ENCODE measurements at places on chromosomes 6 and 20.

DNA sequence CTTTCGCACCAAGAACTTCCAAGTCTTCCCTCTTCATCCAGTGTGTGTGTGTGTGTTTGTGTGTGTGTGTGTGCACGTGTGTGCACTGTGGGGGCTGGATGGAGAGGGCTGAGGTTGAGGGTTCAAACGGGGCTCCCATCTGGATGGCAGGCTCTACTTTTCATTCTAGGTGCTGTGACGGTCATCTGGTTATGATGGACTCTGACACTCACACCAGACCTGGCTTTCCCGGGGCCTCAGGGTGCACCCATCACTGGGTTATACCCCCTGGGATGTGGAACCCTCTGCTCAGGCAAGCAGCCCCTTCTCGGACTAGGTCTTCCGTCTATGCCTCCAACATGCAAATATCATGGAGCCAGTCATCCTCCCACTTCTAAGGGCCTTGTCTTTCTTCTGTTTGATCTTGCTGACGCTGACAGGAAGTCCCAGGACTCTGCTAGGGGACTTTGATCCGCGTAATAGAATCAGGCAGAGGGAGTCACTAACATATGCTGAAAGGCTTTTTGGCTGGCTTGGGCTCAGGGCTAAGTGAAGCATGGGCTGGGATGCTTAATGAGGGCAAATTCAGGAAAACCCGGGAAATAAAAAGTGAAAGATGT lies 313.6 kb downstream of the CDC5L start:
- no peak for DNase-seq

- DNase-seq = no peak
Measured at GRCh38 chr20:9180481-9181257, 111.8 kb downstream of the PLCB4 start.

- DNase-seq = no peak
Measured at GRCh38 chr20:25071734-25072133, 10.2 kb downstream of the VSX1 start.

DNA sequence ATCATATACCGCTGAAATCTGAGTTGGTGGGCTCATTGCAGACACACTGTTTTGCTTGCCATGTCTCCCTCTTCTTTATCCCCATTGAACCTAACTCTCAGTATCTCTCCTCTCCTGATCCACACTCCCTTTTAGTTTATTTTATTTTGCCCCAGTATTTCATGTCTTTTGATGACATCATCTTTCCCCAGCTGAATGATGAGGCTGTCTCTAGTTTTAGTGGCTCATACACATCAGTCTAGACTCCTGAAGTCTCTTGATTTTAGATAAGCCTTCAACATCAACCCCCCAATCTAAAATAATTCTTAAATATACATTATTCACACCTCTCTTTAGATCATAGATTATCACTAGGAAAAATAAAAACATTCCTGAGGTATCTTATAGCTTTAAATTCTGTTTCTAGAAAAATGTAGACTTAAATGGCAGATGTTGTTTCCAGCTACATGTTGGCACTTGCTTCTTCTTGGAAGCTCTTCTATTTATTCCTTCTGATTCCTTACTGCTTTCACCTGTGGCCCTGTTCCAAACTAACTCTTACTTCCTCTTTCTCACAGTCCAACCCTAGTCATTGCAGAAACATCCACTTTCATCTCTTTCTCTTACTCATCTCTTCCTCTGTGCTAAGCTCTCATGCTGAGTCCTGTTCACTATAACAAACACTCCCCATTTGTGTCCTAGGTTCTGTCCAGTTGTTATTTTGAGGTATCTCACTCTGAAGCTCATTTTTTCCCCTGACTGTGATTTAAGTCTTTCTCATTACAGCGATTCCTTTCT lies 191.9 kb upstream of the SLC35B3 start:
- no peak for DNase-seq

DNA sequence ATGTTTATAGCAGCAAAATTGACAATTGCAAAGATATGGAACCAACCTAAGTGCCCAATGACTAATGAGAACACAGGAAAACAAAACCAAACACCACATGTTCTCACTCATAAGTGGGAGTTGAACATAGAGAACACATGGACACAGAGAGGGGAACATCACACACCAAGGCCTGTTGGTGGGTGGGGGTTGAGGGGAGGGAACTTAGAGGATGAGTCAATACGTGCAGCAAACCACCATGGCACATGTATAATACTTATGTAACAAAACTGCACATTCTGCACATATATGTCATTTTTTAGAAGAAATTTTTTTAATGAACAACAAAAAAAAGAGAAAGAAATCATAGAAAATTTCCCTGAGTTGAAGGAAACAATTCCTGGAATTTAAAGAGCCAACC lies 3.9 kb downstream of the EPM2A start:
- no peak for DNase-seq

GRCh38 chr6:118808793-118809638 lies 84.9 kb upstream of the ASF1A start:
- DNase-seq = no peak

DNA sequence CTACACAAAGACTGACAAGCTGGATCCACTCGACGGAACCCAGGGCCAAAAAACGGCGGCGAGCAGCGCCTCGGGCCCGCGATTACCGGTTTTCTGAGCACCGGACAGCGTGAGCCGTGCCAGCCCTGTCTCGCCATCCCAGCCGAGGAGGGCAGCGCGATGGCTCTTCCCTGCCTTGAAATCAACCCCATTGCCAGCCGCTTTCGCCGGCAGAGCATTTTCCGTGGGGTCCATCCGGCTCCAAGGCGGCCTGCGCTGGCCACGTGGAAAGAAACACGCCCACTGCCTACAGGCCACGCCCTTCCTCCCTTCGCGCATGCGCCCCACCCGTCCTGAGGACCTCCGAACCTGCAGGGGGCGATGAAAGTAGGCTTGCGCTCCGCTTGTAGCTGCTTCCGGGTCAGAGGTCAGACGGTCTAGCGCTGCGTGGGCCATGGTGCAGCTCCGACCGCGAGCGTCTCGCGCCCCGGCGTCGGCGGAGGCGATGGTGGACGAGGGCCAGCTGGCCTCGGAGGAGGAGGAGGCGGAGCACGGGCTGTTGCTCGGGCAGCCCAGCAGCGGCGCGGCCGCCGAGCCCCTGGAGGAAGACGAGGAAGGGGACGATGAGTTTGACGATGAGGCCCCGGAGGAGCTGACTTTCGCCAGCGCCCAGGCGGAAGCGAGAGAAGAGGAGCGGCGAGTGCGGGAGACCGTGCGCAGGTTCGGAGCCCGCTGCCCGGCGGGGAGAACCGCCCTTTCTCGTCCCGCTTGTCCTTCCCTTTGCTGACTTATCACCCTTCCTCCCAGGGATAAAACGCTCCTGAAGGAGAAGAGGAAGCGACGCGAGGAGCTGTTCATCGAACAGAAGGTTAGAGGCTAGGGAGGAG lies at the start of gene NOL7:
Gene NOL7 (plus strand): TSS at position 410 of the 866 bp plus-strand sequence. CDS start 24 bp downstream, at position 434.
- DNase-seq = peak; percentile 89

- no peak for DNase-seq
Measured at GRCh38 chr6:37632989-37633550, 64.6 kb downstream of the MDGA1 start.

- DNase-seq = no peak
Measured at GRCh38 chr6:46990031-46990644, 52.0 kb downstream of the ADGRF1 start.

GRCh38 chr20:44032583-44033331 lies 118.1 kb downstream of the TOX2 start:
- no peak for DNase-seq

DNA sequence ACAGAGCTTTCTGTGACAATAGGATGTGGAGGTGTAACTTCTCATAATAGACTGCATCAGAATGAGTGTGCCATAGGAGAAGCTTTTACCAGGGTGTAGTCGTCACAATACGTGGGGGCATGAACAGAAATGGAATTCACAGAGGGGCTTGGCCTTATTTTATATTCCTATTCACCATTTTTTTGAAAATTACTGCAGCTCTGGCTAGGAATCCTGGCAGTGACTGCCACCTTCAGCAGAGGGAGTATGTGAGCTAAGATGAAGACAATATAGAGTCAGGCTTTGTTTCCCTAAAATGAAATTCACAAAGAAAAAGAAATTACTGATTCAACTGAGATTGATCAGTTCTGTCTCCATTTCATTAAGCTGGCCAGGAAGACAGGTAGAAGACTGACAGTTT lies 13.9 kb downstream of the TOMM6 start:
- DNase-seq = no peak

- no peak for DNase-seq
Measured at GRCh38 chr6:158037771-158038170, 56.1 kb downstream of the SYNJ2 start.

DNA sequence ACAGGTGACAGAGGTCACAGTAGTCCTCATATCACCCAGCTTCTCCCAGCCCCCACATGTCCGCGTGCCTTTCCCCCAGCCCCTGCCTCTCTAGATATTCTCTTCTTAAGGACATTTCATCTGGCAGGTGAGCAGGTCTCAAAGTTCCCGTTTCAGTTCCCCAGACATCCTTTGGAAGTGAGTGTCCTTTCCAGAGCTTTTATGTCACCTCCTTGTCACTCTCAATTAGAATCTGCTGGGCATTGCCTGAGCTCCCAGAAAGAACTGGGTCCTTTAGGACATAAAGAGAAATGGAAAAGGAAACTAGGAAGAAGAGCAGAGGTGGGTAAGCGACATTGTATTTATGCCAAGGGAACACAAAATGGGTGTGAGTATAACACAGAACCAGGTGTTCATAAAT lies 66.9 kb upstream of the CEP85L start:
- DNase-seq = no peak
